ENCODE measurements at places on chromosomes 16 and 17. TPM values are rescaled to one million over a fixed set of nuclear protein-coding genes. Genes with fewer than 3 reads are reported as not detected.

DNA sequence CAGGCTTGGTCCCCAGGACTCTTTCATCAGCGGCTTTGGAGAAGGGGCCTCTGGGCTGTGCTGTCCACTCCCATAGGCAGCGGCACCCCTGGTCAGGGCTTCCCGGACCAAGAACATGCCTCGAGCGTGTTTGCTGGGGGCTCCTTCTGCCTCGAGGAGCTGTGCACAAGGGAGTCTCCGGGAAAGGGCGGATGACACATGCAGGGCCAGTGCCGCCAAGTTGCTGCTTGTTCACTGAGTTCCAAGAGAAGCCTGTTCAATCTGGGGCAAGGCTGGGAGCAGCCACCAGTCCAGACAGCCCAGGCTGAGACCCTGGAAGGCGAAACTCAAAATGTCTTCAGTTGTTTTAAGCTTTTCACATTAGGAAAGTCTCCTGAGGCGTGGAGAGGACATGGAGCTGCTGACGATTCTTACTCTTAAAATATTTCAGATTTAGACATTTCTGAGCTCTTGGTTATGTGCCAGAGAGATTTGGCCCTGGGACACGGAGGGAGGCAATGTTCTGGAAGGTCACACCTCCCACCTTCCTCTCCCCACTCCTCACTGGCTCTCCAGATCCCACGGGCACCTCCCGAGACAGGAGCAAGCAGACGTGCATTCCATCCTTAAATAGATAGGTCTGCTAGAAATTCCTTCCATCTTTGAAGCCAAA lies 84.5 kb upstream of the ZNF469 start:
- DNase-seq, result no peak
- H3K4me3 ChIP-seq, result no peak overlapping the region
- H3K36me3 ChIP-seq, result no peaks in the 10 kb centered on the region

DNA sequence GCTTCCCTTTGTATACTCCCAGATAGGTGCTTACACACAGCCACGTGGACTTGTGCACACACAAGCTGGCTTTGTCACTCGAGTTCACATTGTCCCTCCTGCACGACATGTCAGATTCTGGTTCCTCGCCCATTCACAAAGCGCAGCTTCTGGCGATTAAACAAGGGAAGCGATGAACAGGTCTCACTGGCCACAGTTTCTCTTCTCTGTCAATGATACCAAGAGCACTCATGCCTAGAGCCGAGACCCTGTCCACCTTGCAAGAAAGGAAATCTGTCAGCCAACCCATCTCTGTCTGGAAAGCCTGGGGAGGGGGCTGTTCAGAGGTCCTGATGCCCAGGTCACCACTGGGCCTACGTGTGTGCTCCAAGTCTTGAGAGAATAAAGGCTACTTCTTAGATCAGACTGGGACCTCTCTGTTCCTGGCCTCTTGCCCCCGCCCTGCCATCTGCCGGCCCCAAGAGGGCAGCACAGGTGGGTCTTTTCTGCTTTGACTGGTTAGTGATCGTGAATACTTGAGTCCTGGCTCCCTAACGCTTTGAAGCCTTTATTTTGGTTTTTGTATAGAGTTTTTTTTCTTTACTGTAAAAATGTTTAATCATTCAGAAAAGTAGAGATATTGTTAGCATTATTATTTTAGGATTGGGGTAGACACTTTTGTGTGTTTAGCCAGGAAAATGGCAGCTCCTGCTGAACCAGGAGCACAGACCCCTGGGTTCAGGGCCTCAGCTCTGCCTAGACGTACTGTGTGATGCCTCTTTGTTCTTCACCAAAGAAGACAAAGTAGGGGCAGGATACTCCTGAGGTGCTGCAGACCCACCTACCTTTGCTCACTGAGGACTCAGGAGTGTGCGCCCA lies 104.7 kb downstream of the MRM1 start:
- H3K4me3 ChIP-seq, result no peak overlapping the region
- H3K4me1 ChIP-seq, result no peaks in the 10 kb centered on the region
- H3K27ac ChIP-seq, result no peak overlapping the region
- H3K36me3 ChIP-seq, result no peaks in the 10 kb centered on the region

DNA sequence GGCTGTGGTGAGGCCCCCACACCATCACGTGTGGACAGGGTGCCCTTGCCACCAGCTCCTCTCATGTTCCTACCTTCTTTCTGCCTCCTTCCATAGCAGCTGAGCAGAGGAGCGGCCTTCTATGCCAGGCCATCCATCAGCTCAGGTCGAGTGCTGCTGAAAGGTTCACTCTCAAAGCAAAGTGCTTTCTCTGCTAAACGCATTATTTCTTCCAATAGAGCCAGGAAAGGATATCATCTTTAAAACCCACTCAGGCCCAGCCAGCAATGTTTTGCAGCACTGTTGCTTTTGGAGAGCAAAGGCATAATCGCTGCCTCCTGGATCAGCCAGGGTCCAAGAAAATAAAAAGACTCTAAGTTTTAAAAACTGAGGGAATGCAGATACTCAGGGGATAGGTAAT lies 54.9 kb upstream of the GPRC5B start:
- no peaks in the 10 kb centered on the region for H3K27me3 ChIP-seq
- H3K4me3 ChIP-seq, result no peak overlapping the region
- no peak overlapping the region for H3K27ac ChIP-seq
- no peak for DNase-seq

- H3K4me1 ChIP-seq, result peaks cover 46% of the 10 kb centered on the region
- DNase-seq, result no peak
- H3K27me3 ChIP-seq, result no peaks in the 10 kb centered on the region
- peak overlapping the region; percentile 89 for H3K27ac ChIP-seq
- no peak overlapping the region for H3K4me3 ChIP-seq
These were observed 988 bp upstream of the IL21R start for GRCh38 chr16:27400751-27401620.

- no peak overlapping the region for H3K27ac ChIP-seq
- DNase-seq, result no peak
- H3K4me3 ChIP-seq, result no peak overlapping the region
- H3K36me3 ChIP-seq, result no peaks in the 10 kb centered on the region
- H3K27me3 ChIP-seq, result no peaks in the 10 kb centered on the region
These were observed 2.7 kb downstream of the B9D1 start for GRCh38 chr17:19359856-19360255.

DNA sequence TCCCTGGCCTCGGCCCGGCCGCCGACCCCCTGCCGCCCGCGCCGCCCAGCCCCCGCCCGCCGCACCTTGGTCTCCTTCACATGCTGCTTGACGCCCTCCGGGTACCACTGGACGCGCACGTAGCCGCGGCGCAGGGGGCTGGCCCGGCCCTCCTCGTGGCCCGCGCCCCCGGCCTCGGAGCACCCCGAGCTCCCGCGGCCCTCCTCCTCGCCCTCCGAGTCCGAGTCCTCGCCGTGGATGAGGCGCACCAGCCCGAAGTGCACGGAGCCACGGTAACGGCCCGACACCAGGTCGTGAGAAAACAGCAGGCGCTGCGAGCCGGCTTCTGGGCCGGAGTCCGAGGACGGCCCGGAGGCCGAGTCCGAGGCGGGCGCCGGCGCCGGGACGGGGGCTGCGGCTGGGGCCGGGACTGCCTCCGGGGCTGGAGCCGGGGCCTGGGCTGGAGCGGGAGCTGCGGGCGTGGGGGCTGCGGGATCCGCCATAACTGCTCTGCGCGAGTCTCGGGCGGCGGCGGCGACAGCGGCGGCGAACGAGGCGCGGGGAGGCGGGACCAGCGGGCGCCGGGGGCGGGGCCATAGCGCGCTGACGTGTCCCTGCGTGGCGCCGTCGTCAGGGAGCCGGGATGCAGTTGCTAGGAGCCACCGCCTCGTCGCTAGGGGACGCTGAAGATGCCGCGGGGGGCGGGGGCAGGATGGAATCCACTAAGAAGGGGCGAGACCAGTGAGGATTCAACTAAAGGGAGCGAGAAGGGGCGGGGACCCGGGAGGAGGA lies at the start of gene UBE2O:
Gene UBE2O (minus strand): TSS at position 493 of the 771 bp plus-strand sequence. CDS start 11 bp downstream, at position 482.
- H3K4me1 ChIP-seq, result peaks cover 22% of the 10 kb centered on the region
- H3K27me3 ChIP-seq, result no peaks in the 10 kb centered on the region
- H3K27ac ChIP-seq, result peak within 1 kb of the TSS; percentile 77
- H3K36me3 ChIP-seq, result no peaks in the 10 kb centered on the region
- peak within 1 kb of the TSS; percentile 78 for H3K4me3 ChIP-seq

- no peaks in the 10 kb centered on the region for H3K27me3 ChIP-seq
- H3K4me3 ChIP-seq, result peak overlapping the region; percentile 63
- H3K4me1 ChIP-seq, result peaks cover 36% of the 10 kb centered on the region
- H3K36me3 ChIP-seq, result peaks cover 49% of the 10 kb centered on the region
- peak overlapping the region; percentile 77 for H3K27ac ChIP-seq
These were observed 6.5 kb downstream of the ADAT1 start for GRCh38 chr16:75616521-75617010.

DNA sequence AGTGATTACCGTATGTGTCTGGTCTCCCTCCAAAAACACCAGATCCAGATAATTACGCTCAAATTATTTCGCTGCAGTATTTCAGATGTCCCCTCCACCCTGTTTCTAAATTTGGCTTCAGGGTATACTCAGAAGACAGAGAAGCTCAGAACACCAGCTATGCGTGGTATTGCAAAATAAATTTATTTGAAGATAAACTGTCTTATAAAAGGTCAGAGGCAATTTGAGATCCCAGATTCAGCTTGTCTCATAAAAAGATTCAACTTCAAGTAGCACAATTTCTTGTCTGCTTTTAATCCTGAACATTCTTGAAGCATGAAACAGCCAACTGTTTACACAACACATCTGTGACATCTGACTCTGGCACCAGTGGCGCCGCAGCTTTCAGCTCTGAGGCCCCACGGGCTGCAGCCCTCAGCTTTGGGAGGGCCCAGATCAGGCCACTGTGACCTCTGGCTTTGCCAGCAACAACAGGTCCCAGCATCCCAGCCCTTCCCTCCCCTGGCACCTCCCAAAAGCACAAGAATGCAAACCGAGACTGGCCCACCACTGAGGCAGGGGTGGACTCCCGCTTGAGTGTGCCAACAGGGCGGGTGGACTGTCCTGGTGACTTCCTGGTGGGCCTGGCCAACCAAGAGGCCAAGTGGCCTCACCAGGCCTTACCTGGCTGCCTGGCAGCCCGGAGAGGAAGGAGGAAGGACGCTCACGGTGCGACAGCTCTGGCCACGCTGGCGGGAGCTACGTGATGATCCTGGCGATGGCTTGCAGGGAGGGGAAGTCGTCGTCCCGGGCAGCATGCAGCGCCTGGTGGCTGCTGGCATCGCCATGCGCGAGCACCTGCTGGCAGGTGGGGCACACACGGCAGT lies 8.0 kb downstream of the SYNGR3 start:
- H3K27me3 ChIP-seq, result no peaks in the 10 kb centered on the region
- H3K36me3 ChIP-seq, result peaks cover 23% of the 10 kb centered on the region
- no peak for DNase-seq
- no peak overlapping the region for H3K27ac ChIP-seq
- no peak overlapping the region for H3K4me3 ChIP-seq

- H3K4me3 ChIP-seq, result no peak overlapping the region
- H3K27me3 ChIP-seq, result no peaks in the 10 kb centered on the region
- H3K27ac ChIP-seq, result no peak overlapping the region
- peak; percentile 23 for DNase-seq
These were observed 138.9 kb upstream of the CES5A start for GRCh38 chr16:56013962-56014552.

GRCh38 chr17:59427996-59428395 lies 96.5 kb downstream of the YPEL2 start:
- H3K4me3 ChIP-seq, result no peak overlapping the region
- no peaks in the 10 kb centered on the region for H3K36me3 ChIP-seq
- H3K27ac ChIP-seq, result no peak overlapping the region
- H3K27me3 ChIP-seq, result no peaks in the 10 kb centered on the region

GRCh38 chr16:53071748-53072301 lies 17.0 kb downstream of the CHD9 start:
- H3K36me3 ChIP-seq, result no peaks in the 10 kb centered on the region
- peaks cover 12% of the 10 kb centered on the region for H3K4me1 ChIP-seq
- no peaks in the 10 kb centered on the region for H3K27me3 ChIP-seq
- no peak for DNase-seq

GRCh38 chr17:79154446-79154845 lies 79.8 kb downstream of the ENGASE start:
- H3K4me3 ChIP-seq, result no peak overlapping the region
- no peaks in the 10 kb centered on the region for H3K27me3 ChIP-seq

GRCh38 chr16:7392206-7392605 lies 59.6 kb downstream of the RBFOX1 start:
- H3K4me3 ChIP-seq, result no peak overlapping the region
- no peak for DNase-seq
- H3K4me1 ChIP-seq, result no peaks in the 10 kb centered on the region
- H3K27ac ChIP-seq, result no peak overlapping the region

- H3K36me3 ChIP-seq, result no peaks in the 10 kb centered on the region
- H3K4me3 ChIP-seq, result no peak overlapping the region
- H3K4me1 ChIP-seq, result no peaks in the 10 kb centered on the region
These were observed 600.5 kb upstream of the RBFOX1 start for GRCh38 chr16:6732166-6732565.

GRCh38 chr16:30354423-30355143 lies 525 bp downstream of the CD2BP2 start:
- H3K4me3 ChIP-seq, result peak overlapping the region; percentile 88
- peak overlapping the region; percentile 96 for H3K27ac ChIP-seq
- H3K4me1 ChIP-seq, result peaks cover 24% of the 10 kb centered on the region
- H3K27me3 ChIP-seq, result no peaks in the 10 kb centered on the region

DNA sequence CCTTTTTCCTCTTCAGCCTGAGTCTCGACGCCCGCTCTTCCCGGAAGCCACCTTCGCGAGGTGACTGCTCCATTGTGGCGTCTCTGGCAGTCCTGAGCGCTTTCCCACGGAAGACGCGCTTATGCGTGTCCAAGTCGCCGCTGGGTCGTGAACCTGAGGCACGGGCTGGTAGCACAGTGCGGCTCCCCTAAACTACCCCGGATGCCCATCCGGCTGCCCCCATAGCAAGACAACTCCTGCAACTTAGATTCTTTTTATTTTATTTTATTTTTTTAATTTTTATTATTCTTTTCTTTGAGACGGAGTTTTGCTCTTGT lies 2.1 kb upstream of the ESRP2 start:
- no peak for DNase-seq
- H3K4me3 ChIP-seq, result peak overlapping the region; percentile 64
- peaks cover 32% of the 10 kb centered on the region for H3K4me1 ChIP-seq
- peak overlapping the region; percentile 66 for H3K27ac ChIP-seq
- H3K36me3 ChIP-seq, result no peaks in the 10 kb centered on the region

DNA sequence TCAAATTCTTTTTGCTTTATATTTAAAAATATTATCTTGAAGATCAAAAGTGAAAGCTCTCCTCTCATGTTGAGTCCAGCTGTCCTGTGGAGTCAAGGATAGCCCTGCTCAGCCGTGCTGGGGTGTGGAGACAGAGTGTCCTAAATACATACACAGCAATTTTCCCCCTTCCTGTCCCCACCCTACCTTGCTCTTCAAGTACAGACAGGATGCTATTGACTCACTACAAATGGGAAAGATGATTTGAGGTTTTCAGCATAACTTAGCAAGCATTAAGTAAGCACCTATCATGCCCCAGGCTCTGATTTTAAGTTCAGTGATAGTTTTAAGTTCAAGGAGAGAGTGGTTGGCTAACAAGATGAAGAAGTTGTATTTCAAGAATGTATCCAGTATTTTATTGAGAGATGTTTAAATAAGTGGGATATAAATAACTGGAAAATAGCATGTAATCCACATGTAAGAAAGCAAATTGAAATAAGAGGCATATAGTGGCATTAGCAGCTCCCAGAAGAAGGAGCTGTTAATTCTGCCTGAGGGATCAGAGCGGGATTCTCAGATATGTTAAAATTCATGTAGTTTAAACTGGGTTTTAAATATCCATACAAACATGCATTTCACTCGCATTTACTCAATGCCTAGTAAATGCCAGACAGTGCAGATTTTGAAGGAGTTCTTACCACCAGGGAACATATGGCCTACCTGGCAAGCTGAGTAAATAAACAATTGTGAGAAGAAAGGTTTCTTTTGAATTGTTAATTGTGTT lies 183.5 kb upstream of the ANKFN1 start:
- no peaks in the 10 kb centered on the region for H3K4me1 ChIP-seq
- peaks cover 2% of the 10 kb centered on the region for H3K27me3 ChIP-seq
- no peak for DNase-seq

C16orf46 gene
- total RNA-seq, result not detected

ZNF785 gene
- 9.3 TPM for total RNA-seq

SLFN14 gene
- 0.57 TPM for total RNA-seq

RNF157 gene
- 17.7 TPM for total RNA-seq

SDR42E2 gene
- 3.5 TPM for total RNA-seq

MT1F gene
- total RNA-seq, result 6.8 TPM

HEATR9 gene
- total RNA-seq, result not detected

C1QL1 gene
- total RNA-seq, result not detected

Data from CD4-positive, CD25-positive, alpha-beta regulatory T cell (primary cell).